ENCODE measurements at places on chromosomes 13 and 19. TPM values are rescaled to one million over a fixed set of nuclear protein-coding genes. Genes with fewer than 3 reads are reported as not detected.

- DNase-seq = no peak
Observed at GRCh38 chr19:54282686-54283470, 2.0 kb upstream of the LILRB2 start.

Gene CDX2
- total RNA-seq = 0.11 TPM

DNA sequence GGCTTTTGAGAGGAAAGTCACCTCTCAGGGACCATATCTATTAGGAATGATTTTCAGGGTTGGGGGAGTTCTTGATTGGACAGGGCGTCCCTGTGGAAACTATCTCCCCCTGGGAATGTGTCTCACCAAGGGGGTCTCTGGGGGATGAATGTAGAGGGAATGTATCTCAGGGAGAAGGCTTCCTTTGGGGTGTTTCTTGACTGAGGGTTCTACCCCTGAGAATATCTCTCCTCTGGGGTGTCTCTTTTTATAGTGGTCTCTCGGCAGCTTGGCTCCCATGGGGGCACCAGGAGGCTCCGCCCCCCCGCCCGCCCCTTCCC, 1.0 kb downstream of the RTBDN start:
- no peak for DNase-seq

GRCh38 chr13:38735665-38736440, 49.0 kb downstream of the FREM2 start:
- no peak for DNase-seq

Measured in activated T-cell treated with anti-CD3 and anti-CD28 coated beads, Interleukin-2, amount 50 U/mL, for 4 hours (primary cell).